ENCODE measurements at places on chromosomes 2 and 18.

DNA sequence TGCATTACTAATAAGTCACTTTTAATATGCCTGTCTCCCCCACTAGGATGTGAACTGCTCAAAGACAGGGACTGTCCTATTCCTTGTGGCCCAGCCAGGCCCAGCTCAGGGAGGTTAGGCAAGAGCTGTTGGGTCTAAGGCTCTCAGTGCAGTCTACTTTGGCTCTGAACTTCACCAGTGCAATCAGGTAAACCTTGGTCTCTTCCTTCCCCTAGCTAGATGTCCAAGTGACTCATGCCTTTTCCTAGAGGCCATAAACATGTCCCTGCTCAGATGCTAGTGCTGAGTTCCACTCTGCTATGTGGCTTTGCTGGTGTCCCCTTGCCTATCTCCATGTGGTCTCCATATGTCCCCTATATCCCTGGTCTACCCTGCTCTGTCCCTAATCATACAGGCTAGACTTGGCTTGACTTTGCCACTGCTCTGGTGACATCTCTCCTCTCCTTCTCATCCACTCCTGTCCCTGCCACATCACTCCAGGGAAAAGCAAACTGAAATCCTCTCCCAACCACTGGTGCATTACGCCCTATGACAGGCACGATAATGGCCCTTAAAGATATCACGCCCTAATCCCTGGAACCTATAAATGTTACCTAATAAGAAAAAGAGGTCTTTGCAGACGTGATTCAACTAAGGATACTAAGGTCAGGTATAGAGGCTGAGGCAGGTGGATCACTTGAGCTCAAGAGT lies 45.7 kb upstream of the PPP1CB start:
- no peak for DNase-seq

DNA sequence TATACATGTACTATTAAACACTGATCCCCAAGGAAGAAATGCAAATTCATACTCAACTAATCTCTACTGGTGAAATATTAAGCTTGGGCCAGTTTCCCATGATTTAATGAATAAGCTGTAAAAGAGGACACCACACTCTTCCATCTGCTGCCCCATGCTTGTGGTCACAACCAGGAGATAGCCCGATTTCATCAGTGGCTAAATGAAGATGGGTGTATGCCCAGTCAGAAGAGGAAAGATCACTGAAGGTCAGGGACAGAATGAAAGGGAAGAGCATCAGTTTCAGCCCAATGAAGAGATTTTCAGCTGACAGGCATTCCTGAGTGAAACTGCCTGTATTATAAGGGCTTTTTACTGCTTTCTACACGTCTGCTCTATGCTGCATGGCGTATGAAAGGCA lies 103.5 kb downstream of the KCNS3 start:
- no peak for DNase-seq

- peak; percentile 8 for DNase-seq
Measured at GRCh38 chr2:97812931-97813330, 99.6 kb downstream of the ZAP70 start.

- no peak for DNase-seq
Measured at GRCh38 chr2:179240481-179241451, 23.9 kb downstream of the SESTD1 start.

- DNase-seq: no peak
Measured at GRCh38 chr2:171541202-171541887, 19.1 kb downstream of the CYBRD1 start.

- DNase-seq: no peak
Measured at GRCh38 chr2:120419073-120419472, 73.1 kb downstream of the INHBB start.

- no peak for DNase-seq
Measured at GRCh38 chr2:144137705-144138428, 382.1 kb downstream of the ZEB2 start.

GRCh38 chr2:61693744-61694143 lies 155.6 kb upstream of the XPO1 start:
- no peak for DNase-seq

DNA sequence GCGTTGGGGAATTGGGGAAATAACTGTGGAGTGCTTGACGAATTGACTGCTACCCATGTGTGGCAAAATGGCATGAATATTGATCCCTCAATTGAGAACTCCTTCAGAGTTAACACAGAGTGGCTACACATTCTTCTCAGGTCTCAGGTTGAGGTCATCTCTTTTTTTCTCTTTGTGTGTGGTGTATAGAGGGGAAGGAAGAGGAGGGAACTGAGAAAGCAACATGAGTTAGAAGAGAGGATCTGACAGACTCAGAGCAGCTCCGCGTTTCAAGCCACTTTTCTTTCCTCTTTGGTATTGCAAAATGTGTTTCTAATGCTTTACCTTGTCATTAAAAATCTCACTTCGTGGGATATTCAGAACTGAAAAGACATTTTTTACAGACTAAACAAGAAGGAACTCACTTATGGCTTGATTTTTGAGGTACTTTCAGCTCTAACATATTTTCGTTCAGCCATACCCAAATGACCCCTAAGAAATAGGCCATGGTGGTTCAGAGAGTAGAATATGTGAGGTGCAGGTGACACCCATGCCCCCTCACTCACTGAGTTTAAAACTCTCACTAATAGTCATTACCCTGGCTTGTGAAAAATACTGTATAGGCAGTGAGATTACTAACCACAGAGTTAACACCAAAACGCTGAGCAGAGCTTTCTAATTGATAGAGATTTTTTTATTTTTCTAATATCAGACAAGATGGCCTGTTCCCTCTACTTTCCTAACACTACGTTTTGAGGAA lies 22.5 kb downstream of the STAT4 start:
- no peak for DNase-seq

DNA sequence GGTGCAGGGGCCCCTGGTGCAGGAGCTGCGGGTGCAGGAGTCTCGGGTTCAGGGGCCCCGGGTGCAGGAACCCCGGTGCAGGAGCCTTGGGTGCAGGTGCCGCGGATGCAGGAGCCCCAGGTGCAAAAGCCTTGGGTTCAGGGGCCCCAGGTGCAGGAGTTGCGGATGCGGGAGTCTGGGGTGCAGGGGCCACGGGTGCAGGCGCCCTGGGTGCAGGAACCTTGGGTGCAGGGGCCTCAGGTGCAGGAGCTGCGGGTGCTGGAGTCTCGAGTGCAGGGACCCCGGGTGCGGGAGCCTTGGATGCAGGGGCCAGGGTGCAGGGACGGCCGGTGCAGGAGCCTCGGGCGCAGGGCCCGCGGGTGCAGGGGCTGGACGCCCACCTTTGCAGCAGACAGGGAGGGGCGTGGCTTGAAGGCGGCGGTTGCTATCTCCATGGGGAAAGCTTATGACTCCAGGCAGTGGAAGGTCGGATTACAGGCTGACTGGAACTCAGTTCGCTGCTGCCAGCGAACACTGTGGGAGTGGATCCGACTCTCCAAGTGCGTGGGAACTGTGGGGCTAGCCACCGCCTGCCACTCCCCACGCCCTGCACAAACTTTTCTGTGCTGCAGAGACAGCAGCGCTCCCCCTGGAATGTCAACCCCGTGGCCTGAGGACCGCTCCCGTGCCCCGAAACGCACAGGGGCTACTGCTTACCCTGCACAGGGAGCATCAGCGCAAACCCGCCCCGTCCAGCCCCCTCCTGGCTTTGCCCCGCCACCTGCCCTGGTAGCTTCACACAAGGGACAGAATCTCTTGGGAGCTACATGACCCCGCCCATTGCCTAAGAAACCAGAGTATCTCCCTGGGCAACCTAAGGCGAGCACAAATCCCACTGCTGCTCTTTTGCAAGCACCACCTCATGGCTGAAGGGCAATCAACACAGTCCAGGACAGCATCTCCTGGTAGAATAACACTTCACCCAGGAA lies 40.3 kb downstream of the COPS9 start:
- no peak for DNase-seq

- DNase-seq: no peak
Measured at GRCh38 chr2:66948234-66948633, 448.9 kb upstream of the ETAA1 start.

GRCh38 chr2:62150597-62151305 lies 45.2 kb upstream of the B3GNT2 start:
- no peak for DNase-seq

DNA sequence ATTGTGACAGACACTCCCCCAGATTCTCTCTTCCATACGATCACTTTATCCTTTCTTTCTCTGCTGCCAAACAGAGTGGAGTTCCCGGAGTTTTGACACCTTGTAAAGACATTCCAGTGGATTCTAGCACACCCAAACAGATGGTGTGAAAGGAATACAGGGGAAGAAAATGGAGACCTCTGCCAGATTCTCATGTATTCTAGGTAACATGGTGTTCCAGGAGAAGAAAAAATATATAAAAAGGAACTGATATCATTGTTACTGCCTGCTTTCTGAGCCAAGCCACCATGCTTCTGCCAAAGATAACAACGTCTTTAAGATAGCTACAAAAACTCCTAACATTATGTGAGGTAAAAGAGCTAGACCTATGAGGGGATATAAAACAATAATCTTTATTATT lies 136.5 kb downstream of the TXNL1 start:
- DNase-seq: no peak

DNA sequence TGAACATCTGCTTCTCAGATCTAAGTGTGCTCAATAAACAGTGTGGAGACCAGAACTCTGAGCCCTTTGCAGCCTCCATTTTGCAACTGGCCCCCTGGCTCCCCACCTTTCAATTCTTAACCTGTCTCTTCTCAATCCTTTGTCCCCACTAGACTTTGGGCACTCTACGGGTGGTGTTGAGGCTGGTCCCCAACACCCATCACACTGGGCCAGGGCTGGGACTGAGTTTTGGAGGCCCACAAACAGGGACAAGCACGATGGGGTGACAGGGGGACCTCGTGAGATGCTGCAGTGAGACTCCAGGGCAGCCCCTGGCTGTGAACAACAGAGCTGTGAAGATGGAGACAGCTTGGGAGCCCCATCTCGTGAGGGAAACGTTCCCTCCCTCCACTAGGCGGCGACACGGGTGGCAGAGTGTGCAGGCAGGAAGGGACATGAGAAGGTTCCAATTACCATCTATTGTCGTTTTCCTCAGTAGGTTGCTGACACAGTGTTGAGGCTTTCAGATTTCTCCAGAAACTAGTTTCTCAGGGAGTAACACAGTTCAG lies 1.2 kb downstream of the ANKMY1 start:
- peak; percentile 58 for DNase-seq

DNA sequence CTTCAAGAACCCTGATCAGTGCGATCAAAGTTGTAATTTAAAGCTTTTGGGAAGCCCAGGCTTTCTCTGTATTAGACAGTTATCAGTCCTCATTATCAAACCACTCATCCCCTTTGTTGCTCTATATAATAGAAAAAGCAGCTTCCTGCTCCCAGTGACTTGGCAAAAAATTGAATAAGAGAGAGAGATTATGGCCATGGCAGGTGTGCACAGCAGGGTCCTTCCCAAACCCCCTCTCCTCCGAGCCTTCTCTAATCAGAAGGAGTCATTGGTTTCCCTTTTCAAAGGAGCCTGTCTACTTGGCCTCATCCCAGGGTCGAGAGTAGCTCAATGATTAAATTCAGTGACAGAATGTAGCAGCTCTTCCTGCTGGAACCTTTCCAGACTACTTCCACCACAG lies 81.5 kb downstream of the SEMA4F start:
- DNase-seq: peak; percentile 16

- no peak for DNase-seq
Measured at GRCh38 chr18:62434798-62435197, 88.0 kb upstream of the ZCCHC2 start.

DNA sequence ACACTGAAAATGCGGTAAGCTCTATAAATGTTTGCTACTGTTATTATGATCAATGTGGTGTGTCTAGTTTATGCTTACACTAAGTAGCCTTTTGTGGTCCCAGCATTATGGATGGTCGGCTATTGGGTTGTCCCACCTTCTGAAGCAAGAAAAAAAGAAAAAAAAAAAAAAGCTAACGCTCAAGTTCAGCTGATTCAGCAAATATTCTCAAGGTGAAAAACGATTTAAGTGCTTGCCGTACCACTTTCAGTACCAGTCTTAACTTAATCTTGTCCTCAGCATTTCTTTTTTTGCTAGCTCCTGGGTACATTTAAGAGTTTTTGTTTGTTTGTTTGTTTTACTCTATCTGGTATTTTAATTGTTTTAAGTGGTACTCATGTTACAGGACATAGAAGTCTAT lies 87.5 kb downstream of the MBD5 start:
- no peak for DNase-seq

DNA sequence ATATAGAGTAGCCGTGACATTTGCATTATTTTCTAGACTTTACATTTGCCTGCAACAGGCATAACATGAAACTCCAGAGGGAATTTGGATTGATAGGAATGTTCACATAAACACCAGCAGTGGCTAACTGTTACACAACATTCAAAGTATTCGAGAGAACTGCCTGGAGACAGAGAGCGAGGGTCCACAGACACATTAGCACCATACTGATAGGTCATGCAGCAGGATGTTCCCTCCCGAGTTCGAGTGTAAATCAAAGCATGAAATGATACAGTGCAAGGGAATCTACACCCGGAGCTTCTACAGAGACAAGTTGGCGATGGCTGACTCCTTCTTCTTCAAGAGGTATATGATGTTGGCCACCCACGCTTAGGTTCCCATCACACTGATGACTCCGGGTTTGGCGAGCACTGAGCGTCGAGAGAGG lies 89.5 kb downstream of the COL6A3 start:
- no peak for DNase-seq

GRCh38 chr2:88824951-88825350 lies 133.5 kb downstream of the RPIA start:
- no peak for DNase-seq

- DNase-seq: no peak
Measured at GRCh38 chr18:76202322-76202721, 292.7 kb downstream of the ZNF516 start.

DNA sequence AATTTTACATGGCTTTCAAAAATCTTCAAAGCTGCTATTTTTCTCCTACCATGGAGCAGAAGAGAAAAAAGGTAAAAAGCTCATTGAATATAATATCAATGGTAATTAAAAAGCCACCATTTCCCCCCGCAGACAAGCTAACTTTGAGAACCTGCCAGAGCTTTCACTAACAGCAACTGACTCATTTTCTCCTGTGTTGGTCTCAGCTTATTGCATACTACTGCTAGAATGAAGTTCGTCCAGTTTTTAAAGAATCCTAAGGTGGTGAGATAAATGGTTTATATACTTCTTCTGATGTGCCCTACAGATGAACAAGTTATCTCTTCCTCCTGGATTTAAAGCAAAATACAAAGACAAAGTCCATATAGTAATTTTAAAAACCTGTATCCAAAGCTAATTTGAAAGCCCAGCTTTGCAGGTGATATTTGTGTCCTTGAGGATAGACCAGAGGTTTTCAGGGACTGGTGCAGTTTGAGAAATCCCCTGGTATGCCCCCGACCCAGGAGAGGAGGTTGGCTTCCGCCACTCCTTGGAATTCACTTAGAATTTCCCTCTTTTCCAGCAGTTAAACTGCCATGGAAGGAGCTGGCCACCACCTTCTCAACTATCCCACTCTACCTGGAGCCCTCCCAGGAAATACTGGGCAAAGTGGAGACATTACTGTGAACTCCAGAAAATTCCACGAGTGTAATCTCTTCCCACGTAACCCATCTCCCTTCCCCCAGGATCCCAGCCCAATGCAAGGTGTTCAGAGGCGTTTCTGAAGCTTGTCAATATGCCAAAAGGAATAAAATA lies 17.5 kb downstream of the YPEL5 start:
- DNase-seq: no peak

DNA sequence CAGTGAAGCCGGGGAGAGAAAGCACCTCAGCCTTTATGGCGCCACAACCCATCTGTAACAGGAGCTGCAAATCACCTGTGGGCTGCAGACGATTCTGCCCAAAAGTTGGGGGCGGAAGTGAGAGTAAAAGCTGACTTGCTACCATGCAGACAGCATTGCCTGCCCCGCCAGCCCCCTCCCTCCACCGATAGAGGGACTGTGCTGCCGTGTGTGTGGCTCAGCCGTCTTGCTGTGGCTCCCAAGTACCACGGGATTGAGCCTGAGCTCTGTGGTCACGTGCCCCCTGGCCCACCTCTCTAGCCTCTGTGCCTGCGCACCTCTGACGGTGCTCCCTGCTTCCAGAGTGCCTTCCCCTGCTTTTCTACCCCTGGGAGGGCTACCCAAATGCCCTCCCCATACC lies 79.6 kb downstream of the GLI2 start:
- DNase-seq: no peak

Data from NT2/D1 (cell line).